ENCODE measurements at places on chromosomes 11 and 22.

GRCh38 chr11:85710917-85711316, 24.9 kb upstream of the CCDC89 start:
- no peak for DNase-seq

GRCh38 chr22:35069541-35069940, 3.6 kb downstream of the ISX start:
- DNase-seq = no peak

DNA sequence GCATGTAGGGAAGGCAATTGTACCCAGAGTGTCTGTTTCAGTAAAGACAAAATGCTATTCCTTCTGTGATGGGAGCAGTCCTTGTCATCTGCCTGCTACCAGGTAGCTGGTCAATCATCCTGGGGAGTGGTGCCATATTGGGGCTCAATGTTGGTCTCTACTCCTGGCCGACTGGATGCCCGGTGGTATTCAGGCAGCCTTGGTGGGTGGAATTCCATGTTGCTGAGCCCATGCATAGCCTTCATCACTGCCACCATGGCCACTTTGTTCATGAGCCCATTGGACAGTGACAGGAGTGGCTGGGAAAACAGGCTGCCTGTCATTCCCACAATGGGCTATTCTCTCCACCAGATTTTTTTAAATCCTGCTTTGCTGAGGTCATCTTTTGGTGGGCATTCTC, 121.0 kb downstream of the WNT7B start:
- no peak for DNase-seq

GRCh38 chr11:75792997-75793800, 21.8 kb upstream of the UVRAG start:
- DNase-seq = no peak

DNA sequence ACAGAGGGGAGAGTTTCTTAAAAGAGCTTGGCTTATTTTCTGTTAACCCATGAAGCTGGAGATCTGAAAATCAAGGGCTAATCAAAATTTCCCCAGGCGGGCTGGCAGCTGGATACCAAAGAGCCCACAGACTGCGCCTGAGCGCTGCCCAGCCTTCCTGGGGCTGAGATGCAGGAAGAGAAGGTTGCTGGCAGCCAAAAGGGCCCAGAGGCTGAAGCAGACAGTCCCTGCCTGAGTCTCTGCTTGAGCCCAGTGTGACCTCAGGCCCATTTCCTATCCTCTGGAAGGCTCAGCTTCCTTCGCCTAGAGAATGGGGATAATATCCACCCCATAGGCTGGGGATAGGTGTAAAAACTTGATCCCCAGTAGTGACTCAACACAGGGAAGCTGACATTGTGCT, 49.1 kb downstream of the ARRB1 start:
- DNase-seq = no peak

- DNase-seq = no peak
Observed at GRCh38 chr22:50162391-50162956, 8.1 kb upstream of the PANX2 start.

- DNase-seq = no peak
Observed at GRCh38 chr11:818396-819128, at the start of gene PNPLA2. PNPLA2 (plus strand) TSS chr11:818914; CDS start chr11:819719, 805 bp downstream.

DNA sequence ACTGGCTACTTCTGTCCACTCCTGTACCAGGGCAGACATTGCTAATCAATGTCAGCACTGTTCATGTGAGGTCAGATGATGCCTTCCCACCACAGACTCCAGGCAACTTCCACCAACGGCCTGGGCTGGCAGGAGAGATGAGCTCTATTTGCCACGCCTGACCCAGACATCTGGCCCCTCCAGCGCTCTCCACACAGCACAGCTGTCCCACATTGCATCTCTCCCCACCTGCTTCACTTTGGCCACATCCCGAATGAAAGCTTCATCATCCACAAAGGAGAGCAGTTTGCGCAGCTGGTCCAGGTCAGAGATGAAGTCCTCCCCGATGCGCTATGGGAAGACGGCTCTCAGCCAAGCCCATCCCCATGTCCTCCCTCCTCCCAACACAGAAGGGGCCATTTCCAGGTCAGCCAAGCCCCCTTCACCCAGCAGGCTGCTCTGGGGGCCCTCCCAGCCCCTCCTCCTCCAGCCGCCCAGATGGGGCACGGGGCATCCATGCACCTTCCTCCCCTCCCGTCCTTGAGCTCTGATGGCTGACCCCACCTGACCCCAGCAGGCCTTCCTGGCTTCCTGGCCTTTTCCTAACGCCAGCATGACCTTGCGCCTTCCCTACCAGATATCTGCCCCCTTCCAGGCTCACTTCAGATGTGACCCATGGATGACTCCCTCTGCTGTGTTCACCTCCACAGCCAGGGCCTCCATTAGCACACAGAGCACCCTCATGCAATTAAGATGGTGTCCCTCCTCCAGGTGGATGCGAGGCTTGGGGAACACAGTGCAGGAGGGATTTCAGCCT, 7.4 kb downstream of the PYGM start:
- DNase-seq = no peak

DNA sequence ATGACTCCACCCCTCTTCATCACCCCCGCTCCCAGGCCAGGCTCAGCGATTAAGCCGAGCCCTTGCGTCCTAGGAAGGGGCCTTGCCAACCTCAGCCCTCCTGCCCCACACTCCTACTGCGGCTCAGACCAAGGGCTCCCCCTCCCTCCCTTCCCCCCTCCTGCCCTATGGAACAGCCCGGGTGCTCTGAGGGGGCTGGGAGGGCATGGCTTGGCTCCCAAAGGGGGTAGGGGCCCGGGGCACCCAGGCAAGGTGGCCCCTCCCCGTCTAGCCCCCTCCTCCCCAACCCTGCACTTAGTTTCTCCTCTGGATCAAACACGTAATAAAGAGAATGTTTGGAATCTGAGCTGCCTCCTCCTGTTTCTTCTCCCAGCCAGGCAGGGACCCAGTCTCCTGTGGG, 6.3 kb downstream of the RCOR2 start:
- DNase-seq = no peak

GRCh38 chr11:132126973-132127899, 756.8 kb downstream of the NTM start:
- no peak for DNase-seq

DNA sequence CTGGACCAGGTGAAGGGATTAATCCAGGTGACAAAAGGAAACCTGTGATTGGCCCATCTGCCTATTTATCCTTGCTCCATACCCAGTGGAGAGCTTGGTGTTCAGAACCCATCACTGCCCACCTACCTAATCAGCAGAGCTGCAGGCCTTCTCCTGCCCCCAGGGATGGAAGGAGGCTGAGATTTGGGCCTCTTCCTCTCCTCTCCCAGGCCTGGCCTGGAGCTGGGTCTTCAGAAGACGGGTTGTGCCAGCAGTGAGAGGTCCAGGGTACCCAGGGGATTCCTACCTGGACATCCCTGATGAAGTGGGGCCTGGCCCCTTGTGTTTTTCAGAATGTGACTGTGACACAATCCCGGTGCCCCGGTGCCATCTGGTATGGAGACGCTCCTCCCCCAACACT, 80.3 kb upstream of the MYOD1 start:
- no peak for DNase-seq

DNA sequence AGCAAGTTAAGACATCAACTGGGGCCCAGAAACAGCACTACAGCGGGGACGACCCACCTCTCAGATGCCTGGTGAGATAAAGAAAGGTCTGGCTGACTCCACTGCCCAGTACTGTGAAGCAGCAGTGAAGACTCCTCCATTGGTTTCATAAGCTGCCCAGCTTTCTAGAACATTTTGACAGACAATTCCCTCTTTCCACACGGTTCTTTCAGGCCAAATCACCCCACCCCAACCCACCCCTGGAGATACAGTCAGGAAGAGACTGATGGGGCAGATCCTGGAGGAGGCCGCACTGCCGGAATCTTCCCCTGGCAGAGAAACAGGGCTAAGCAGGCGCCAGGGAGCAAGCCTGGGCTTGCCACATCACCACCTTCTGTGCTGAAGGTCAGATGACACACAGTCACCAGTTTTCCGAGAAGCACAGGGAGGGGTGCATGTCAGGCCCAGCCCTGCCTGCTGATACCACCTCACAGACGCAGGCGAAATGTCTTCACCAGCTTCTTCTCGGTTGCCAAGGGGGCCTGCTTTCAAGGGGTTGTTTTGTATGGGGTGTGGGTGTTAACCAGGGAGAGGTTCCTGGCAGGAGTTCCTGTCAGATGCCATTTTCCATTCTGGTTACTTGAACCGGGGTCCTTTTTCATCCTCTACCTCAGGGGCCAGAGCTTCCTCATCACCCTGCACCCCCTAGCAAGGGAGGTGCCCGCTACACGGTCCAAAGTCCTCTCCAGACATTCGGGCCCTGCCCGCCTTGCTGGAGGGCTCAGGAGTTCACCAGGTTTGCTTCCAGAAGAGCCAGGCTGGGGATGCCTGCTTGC, 1.4 kb upstream of the NEAT1 start:
- peak; percentile 77 for DNase-seq

- DNase-seq = no peak
Observed at GRCh38 chr11:75734491-75735180, 17.0 kb downstream of the MOGAT2 start.

DNA sequence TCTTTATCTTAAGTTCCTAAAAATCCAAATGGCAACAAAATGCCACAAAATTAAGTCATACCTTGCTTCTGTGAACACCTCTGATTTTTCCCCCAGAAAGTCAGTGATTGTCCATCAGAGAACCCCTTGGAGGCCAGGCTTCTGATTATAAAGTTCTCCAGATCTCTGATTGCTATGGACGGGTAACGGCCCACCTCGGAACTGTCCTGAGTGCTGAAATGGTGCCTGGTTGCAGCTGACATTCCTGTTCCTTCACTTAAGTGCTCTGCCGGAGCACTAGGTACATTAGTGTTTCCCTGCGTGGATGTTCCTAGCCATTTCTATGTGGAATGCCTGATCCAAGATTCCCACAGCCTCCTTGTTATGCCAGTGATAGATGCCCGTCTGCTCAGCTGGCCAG, 85.0 kb downstream of the CHST1 start:
- no peak for DNase-seq

DNA sequence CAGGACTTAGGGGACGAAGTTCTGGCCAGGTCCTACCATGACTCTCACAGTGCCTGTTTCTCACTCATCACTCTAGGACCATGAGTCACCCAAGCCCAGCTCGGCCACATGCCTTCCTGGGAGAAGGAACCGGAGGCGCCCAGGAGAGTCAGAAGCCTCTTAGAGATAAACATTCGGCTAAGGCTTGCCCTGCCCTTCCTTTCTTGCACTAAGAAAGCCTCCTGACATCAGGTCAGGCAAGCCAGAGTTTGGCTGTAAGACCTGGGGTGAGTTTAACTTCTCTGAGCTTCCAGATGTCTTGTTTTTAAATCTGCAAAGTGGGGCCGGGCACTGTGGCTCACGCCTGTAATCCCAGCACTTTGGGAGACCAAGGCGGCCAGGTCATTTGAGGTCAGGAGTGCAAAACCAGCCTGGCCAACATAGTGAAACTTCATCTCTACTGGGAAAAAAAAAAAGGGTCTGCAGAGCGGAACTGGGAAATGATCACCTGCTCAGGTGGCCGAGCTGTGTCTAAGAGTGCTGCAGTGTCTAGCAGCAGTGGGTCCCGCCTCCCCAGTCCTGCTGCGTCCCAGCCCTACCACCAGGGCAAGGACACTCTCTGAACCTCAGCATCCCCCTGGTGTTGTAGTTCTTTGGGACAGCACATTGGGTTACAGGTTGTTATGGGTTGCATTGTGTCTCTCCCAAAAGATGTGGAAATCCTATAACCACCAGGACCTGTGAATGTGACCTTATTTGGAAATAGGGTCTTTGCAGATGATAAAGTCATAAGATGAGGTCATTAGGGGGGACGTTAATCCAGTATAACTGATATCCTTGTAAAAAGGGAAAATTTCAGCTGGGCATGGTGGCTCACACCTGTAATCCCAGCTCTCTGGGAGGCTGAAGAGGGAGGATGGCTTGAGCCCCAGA, 1.8 kb upstream of the CARS1 start:
- no peak for DNase-seq

- no peak for DNase-seq
Observed at GRCh38 chr11:16738947-16739815, 734 bp downstream of the C11orf58 start.

GRCh38 chr22:36743011-36743410, 32.9 kb downstream of the IFT27 start:
- DNase-seq = no peak

DNA sequence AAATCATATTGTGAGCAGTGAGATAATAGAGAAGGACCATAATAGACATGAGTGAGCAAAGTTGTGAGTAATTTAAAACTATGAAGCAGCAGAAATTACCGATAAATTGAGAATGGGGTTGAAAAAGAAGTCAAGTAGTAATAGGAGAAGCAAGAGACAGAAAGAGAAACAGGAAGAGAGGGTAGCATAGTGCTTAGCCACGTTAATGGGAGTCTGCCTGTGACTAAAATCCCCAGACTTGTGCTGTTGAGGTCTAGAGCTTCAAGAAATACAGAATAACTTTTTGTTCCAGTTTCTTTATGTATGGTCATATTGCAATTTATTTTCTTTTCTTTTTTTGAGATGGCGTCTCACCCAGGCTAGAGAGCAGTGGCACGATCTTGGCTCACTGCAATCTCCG, 368.7 kb downstream of the METTL15 start:
- DNase-seq = no peak

DNA sequence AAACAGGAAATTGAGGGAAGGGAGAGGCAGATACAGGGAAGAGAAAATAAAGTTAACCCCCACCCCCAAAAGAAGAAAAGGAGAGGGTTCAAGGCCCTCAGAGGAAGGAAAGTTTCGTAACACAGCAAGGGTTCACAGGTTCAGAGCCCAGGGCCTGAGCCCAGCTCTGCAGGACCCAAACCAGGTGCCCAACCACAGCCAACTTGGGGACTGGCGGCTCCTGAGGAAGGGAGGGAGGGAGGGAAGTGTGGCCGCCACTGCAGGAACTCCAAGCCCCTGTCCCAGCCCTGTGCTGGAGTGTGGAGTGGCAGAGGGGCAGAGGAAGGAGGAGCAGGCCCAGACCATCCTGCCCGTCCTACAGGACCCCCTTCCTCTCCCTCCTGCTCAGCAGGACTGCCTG, 59.2 kb downstream of the ELFN2 start:
- DNase-seq = no peak

- DNase-seq = no peak
Observed at GRCh38 chr11:32173977-32174376, 83.1 kb downstream of the RCN1 start.

DNA sequence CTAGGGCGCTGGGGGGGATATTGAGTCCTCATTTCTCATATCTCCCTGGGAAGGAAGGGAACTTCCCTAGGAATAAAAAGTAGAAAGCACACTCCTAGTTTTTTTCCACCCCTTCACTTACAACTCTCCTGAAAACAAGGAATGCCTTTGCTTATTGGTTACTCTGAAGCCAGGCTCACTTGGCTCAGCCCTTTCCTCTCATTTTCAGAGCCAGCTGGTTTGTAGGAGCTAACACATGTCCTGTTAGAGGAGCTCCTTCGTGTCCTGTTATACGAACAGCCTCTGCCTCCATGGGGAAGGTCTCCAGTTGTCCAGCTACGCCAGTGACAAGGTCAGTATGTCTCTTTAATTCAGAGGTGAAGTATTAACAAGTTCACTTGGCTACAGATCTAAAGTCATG, 17.6 kb downstream of the ALKBH8 start:
- no peak for DNase-seq

- no peak for DNase-seq
Observed at GRCh38 chr22:43331069-43331451, 12.1 kb downstream of the SCUBE1 start.

- no peak for DNase-seq
Observed at GRCh38 chr11:72932132-72932570, 117.9 kb downstream of the ATG16L2 start.

- no peak for DNase-seq
Observed at GRCh38 chr11:71936825-71937224, 8.0 kb downstream of the RNF121 start.

- DNase-seq = no peak
Observed at GRCh38 chr11:24413391-24413790, 83.5 kb upstream of the LUZP2 start.

- no peak for DNase-seq
Observed at GRCh38 chr11:56700242-56700913, 1.5 kb downstream of the OR9G1 start.
